CD4-positive, alpha-beta T cell treated with Interleukin-4 for 1 hour (primary cell): ENCODE measurements at places on chromosomes 12 and 14.

DNA sequence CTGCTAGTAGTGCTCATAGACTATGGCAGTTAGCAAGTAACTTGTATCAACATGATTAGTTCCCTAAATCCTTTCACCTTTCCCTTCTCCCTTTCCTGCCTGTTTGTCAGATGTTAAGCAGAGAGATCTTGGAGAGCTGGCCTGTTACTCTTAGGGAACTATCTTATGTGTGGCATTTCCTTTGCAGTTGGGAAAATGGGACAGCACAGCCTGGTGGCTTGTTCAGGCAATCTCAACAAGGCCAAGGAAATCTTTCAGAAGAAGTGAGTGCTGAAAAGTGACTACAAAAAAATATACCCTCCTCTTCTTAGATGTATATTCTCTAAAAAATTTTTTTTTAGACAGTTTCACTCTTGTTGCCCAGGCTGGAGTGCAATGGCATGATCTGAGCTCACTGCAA lies 7.4 kb downstream of the PARP2 start:
- DNase-seq = no peak

- DNase-seq = no peak
Observed at GRCh38 chr14:105322791-105323556, 8.4 kb downstream of the PACS2 start.

DNA sequence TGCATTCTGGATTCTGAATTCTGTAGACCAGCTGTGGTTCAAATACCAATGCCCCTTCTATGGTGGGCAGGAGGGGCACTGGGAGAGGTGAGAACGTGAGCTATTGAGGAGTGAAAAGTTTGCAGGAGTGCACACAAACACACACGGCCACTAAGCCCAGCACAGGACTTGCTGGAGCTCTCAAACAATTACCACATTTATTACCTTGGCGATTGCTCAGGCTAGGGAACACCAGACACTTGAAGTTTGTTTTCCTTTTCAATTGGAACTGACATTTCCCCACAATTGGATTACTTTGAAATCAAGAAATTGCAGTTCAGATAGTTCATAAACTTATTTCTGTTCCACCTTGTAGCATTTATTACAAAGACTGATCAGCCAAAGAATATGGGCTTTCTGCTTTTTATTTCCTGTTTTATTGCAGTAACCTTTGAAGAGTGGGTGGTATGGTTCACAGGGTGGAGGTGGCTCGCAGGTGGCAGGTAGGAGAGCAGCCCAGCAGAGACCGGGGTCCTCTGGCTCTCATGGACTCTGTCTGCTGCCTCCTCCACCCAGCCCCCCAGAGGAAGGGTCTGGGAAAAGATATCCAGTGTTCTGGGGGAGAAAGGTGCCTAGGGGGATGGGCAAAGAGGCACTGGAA lies 429.8 kb upstream of the CCDC196 start:
- DNase-seq = no peak

DNA sequence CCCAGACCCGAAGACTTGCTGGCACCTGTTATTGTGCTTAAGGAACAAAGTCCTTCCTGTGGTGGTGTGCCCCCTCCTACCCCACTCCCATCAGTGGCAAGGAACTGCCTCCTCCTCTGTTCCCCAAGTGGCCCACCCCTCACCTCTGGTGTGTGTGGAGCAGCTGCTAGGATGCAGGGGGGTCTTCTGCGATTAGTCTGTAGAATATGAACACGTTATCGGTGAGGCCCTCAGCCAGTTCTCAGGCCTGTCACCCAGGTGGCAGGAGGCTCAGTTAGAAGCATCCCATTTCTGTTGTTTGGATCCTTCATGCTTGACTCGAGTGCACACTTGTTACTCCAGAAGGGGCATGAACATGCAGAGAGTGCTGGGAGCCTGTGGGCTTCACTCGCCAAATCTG lies 39.3 kb downstream of the RAB35 start:
- DNase-seq = no peak

DNA sequence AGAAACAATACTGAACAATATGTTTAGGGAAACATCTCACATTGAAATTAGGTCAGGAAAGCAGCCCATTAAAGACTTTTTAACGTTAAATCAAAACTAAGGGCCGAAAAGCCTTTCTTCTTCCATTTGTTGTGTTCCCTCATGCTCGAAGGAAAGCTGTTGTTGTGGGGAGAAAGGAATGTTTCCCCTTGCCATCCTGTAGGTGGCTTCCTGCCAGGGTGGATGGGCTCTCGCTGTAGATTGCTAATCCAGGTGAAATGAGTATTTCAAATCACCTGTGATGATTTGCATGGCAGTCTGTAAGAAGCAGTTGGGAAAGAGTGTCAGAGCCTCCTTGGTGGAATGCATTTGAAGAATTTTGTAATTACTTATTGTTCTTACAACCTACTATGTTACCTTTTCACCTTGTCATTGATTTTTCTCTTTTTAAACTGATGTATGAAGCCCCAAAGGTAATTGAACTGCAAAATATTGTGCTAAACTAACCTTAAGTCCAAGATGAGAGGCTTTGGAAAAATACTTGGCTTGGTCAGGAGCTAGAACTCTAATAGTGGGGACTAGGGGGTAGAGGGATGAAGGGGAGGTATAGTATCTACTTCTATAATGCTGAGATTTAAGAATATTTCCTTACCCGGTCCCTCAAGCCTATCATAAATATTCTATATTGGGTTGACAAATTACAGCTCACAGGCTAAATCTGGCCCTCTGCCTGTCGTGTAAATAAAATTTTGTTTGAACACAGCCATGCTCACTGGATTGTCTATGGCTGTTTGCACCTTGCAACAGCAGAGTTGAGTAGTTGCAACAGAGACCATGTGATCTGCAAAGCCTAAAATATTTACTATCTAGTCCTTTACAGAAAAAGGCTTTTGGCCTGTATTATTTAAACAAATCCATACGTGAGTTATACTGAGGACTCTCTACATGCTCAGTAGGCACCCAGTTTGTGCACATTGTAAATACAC lies 7.7 kb upstream of the DCP1B start:
- DNase-seq = no peak

DNA sequence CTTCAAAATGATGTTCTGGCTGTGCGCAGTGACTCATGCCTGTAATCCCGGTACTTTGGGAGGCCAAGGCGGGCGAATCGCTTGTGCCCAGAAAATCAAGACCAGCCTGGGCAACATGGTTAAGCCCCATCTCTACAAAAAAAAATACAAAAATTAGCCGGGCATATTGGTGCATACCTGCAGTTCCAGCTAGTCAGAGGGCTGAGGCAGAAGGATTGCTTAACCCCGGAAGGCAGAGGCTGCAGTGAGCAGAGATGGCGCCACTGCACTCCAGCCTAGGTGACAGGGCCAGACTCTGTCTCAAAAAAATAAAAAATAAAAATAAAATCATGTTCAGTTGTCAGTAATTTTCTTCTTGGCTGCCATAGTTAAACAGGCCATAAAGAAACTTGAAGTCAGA lies 245.9 kb upstream of the USP15 start:
- no peak for DNase-seq

- DNase-seq = no peak
Observed at GRCh38 chr12:21985155-21985554, 43.9 kb upstream of the ABCC9 start.

GRCh38 chr12:39012870-39013269 lies 107.5 kb upstream of the CPNE8 start:
- no peak for DNase-seq

GRCh38 chr14:54173802-54174201 lies 217.2 kb upstream of the BMP4 start:
- no peak for DNase-seq

GRCh38 chr14:24699052-24699451 lies 65.1 kb upstream of the GZMB start:
- no peak for DNase-seq

GRCh38 chr12:31246470-31246850 lies 79.5 kb downstream of the SINHCAF start:
- DNase-seq = no peak

DNA sequence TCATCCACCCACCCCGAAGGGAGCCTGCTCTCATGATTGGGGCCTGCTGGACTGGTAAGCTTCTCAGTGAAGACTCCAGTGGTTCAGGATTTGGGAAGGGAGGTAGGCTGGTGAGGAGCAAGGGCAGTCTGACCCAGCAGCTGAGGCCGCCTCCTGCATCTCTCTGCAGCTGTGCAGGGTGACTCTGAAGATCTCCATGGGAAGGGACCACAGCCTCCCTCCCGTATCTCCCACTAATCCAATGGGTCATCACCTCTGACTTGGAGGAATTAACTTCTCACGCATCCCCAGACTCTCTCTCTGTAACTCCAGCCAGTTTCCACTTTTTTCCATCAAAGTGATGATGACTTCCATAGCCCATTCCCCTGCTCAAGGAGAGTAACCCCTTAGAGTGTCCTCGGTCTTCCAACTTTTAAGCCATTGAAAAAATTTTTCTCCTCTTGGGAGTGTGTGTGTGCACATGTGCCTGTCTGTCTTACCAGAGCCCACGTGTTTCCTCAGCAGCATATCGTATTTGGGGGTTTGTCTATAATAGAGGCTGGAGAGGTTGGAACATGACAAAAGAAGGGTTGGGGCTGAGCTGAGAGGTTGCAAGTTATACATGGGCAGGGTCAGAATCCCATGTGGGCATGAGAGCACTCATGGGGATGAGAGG lies 11.3 kb downstream of the CLSTN3 start:
- DNase-seq = no peak

GRCh38 chr12:77236066-77236465 lies 170.7 kb upstream of the E2F7 start:
- no peak for DNase-seq

DNA sequence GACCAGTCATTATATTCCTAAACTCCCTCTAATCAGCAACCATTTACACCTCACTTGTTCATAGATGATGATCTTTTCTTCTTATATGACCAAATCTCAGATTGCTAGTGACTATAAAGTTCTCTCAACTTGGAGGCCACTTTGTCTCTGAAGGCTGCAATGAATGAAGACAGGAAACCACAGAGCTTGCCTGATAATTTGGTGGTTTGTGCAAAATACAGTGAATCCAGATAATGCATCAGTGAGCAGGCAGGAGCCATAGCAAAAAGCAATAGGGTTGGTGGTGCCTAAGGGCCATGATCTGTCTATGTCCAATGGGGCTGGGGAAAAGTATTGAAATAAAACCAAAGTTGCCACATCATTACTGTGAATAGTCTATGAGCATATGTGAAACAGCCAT lies 123.8 kb upstream of the LRFN5 start:
- no peak for DNase-seq

DNA sequence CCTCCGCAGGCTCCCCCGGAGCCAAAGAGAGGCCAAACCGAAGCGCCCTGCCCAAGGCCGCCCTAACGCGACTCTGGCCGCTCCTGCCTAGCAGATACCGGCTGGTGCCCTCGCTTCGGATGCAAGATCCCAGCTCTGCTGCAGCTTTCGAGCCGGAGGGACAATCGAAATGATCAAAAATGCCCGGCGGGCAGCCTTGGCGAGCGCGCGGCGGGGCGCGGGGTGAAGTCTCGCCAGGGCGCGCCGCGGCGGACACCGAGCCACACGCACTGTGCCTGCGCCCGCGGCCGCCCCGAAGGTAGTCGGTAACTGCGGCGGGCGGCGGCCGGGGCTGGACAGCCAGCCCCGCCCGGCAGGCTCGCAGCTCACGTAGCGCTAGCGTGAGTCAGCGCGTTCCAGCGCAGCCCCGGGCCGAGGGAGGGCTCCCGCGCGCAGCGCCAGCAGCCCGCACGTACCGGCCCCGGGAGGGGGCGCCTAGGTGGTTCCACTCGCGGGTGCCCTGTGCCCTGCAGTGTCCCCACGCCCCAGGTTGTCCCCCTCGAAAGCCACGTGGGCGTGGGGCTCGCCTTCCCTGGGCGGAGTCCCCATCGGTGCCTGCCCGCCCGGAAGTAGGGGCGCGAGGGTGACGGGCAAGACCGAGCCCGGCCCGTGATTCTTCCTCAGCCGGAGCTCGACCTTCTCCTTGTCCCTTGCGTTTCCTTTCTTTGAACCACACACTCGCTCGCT lies 109.2 kb upstream of the EGLN3 start:
- DNase-seq = peak; percentile 63

DNA sequence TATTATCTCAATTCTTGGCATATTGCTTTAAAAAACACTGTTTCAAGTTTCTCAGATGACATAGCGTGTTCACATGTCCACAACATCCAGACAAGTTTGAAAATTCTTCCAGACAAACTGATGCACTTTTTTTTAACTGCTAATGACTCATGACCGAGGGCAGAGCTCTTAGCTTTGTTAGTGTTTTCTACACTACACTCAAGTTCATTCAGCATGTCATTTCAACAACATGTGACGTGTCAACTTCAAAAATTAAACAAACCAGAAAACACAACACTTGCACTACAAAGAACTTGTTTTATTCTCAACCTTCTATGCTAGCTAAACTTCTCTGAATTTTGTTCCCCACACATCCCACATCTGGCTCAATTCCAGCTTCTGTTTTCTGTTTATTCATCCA lies 1186.3 kb upstream of the FLRT2 start:
- DNase-seq = no peak

- no peak for DNase-seq
Observed at GRCh38 chr12:5170844-5171243, 127.2 kb downstream of the KCNA5 start.

DNA sequence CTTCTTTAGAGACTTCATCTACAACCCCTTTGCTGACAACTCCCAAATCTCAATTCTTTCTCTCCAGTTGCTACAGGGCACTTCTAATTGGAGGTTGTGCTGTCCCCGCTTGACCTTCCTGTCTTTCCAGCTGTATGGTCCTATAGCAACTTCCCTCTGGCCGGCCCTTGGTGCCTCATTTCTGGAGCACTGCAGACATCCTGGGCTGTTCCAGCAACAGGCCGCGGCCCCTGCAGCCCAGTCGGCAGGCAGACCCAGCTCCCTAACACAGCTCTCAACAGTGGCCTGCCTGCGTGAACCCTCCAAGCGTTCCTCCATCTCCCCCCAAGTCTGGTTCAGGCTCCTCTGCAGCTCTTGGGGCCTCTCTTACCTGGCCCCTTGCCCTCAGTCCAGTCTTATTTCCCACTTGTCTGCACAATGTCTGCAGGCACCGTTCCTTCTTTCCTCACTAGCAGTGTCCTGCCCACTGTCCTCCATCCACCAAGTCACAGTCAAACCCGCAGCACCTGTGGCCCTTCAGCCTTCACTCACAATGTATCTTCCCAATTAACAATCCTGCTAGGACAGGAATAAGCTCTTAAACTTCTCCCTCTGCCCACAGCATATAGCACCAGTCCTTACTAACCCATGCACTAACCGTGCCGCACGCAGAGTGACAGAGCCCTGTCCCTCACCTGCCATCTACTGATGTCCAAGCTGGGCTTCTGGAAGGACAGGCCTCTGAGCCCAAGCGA lies 1.6 kb upstream of the EML1 start:
- no peak for DNase-seq

GRCh38 chr14:20667957-20668356 lies 16.4 kb upstream of the RNASE4 start:
- no peak for DNase-seq

DNA sequence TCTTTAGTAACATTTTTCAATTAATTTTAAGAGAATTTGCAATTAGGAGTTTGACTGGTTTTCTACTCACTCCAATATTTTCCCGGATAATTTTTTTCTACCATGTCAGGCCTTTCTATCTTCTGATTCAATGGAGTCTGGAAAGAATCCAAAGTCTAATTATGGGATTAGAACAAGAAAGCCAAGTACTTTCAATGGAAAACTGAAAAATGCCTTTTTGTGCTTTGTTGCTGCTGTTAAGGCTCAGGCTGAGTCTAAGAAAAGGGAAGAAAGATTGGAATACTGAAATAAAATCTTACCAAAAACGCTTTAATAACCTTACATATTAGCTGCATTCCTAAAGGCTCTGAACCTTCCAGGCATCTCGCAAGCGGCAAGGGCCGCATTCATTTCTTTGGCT lies 24.4 kb upstream of the DHRS4 start:
- DNase-seq = no peak
